ENCODE measurements at places on chromosomes 12 and 14.
A peak's percentile ranks its signal among the peaks of the same experiment; 100 is the strongest.

DNA sequence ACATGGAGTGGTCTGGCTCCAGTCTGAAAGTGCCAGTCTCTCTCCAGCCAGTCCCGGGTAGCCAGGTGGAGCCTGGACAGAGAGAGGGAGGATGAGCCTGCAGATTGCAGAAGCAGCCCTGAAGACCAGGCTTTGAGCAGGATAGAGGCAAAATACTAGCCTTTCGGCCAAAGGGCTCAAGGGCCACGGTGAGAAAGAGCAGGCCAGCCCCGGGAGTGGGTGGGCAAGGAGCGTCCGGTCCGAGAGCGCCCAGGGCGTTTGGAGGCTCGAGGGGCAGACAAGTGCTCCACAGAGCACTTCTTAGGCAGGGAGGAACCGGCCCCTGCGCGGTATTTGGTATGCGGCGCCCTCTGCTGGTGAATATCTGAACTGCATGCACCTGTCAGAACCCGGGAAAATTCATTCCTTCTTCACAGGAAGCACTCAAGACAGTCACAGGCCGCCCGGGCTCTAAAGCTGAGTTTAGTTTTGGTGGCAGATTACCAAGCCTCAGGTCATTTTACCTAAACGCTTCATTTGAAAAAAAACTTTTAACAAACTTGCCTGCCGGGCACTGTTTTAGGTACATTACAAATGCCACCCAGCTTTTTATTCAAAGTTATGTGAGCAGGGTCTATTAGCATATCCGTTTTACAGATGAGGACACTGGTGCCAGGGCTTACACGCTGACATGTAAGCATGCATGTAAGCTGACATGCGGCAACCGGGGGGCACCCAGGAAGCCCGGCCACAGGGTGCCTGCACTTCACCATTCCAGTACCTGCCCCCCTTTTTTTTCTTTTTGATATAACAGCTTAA is 21.0 kb upstream of the PSMC1 start:
- DNase-seq = peak; percentile 59

- no peak for DNase-seq
These were observed 288.0 kb downstream of the DPF3 start for GRCh38 chr14:72605921-72606220.

GRCh38 chr12:32272465-32272864 is 126.9 kb upstream of the FGD4 start:
- DNase-seq = no peak

GRCh38 chr12:70756118-70756517 is 118.9 kb upstream of the PTPRB start:
- peak; percentile 53 for DNase-seq

- DNase-seq = no peak
These were observed 1.1 kb upstream of the MYH7 start for GRCh38 chr14:23436327-23437132.
